Activated T-helper 1 cell treated with anti-CD3 and anti-CD28 coated beads, Interleukin-12 subunit alpha, Interleukin-12 subunit beta, Interleukin-2, Interleukin-4 antibody, amounts not matched to agents 30 ng/mL and 10 ng/mL and 1 ng/mL, durations not matched to agents 14 hours and 24 hours and 36 hours (primary cell): ENCODE measurements at places on chromosomes 7 and 10.

- no peaks in the 10 kb centered on the region for H3K36me3 ChIP-seq
- no peak overlapping the region for H3K27ac ChIP-seq
- H3K4me1 ChIP-seq: no peaks in the 10 kb centered on the region
- no peaks in the 10 kb centered on the region for H3K27me3 ChIP-seq
- no peak overlapping the region for H3K4me3 ChIP-seq
Measured at GRCh38 chr7:45863715-45864114, 9.2 kb downstream of the CCDC201 start.

GRCh38 chr7:151411551-151411950 is 1.7 kb upstream of the WDR86 start:
- no peak for DNase-seq
- H3K27ac ChIP-seq: no peak overlapping the region
- H3K36me3 ChIP-seq: peaks cover 2% of the 10 kb centered on the region
- H3K4me3 ChIP-seq: no peak overlapping the region
- H3K4me1 ChIP-seq: peaks cover 24% of the 10 kb centered on the region

GRCh38 chr7:43038254-43038653 is 74.2 kb upstream of the HECW1 start:
- H3K27ac ChIP-seq: no peak overlapping the region
- no peak for DNase-seq
- no peaks in the 10 kb centered on the region for H3K4me1 ChIP-seq
- H3K36me3 ChIP-seq: no peaks in the 10 kb centered on the region

DNA sequence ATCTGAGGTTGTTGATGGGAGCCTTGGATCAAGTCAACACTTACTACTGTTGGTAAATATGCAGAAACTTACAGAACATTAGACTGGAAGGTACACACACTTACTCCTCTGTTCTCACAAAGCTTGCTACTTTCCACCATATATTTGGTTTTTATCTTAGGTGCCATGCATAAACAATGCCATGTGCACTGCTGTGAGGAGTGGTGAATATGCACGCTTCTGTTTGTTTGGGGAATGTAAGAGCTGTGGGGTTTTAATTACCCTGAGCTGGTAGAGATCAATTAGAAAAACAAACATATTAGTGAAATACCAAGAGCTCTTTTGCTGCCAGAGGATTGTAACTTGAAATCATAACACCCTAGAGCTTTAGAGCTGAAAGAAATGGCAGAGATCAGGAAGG is 79.8 kb upstream of the ARID5B start:
- no peak for DNase-seq
- H3K4me1 ChIP-seq: no peaks in the 10 kb centered on the region
- peaks cover 4% of the 10 kb centered on the region for H3K27me3 ChIP-seq
- H3K27ac ChIP-seq: no peak overlapping the region

DNA sequence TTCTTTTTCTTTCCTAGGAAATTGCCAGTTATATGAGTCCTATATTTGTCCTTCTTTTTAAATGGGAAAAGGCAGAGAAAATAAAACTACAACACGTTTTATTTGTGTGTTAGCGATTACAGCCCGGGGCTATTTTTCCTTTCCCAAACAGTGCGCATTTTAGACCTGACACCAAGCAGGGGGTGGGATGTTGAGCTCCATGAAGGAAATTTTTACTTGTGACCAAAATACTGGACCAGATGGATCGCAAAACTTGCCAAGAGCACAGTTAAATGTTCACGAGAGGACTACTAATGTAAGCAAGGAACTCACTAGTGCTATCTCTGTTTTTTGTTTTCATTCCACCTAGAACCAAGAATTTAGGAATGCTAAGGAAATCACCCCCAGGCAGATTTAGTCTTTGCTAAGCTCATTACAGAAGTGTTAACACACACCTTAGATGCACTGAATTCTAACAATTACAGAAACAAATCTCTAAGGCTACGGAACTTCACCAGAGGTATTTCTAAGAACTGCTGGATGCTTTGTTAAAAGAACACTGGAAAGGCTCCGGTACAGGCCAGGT is 114.8 kb downstream of the JAZF1 start:
- H3K36me3 ChIP-seq: no peaks in the 10 kb centered on the region
- H3K27me3 ChIP-seq: peaks cover 9% of the 10 kb centered on the region
- no peak for DNase-seq
- no peaks in the 10 kb centered on the region for H3K4me1 ChIP-seq

DNA sequence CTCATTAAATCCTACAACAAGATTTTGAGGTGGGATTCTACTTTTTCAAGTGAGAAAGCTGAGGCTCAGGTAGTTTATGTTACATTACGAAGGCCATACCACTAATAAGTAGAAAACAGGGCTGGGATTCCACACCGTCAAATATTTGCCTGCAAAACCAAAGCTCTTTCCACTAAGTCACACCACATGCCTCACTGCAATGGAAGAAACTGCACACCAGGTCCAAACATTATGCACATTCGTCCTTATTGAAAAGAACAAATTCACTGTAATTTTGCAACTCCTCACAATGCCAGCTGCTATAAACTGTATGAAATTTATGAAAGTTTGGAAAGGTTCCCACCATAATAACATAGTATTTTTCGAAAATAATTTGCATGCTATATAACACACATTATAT is 66.5 kb downstream of the DGKB start:
- no peaks in the 10 kb centered on the region for H3K27me3 ChIP-seq
- no peak overlapping the region for H3K4me3 ChIP-seq
- no peak for DNase-seq
- no peak overlapping the region for H3K27ac ChIP-seq

- no peaks in the 10 kb centered on the region for H3K4me1 ChIP-seq
- H3K36me3 ChIP-seq: no peaks in the 10 kb centered on the region
- no peak overlapping the region for H3K27ac ChIP-seq
- H3K27me3 ChIP-seq: no peaks in the 10 kb centered on the region
Measured at GRCh38 chr7:2163600-2164555, 68.9 kb downstream of the MAD1L1 start.

GRCh38 chr7:142685877-142686508 is 63.3 kb upstream of the PRSS1 start:
- H3K27me3 ChIP-seq: peaks cover 7% of the 10 kb centered on the region
- DNase-seq: no peak
- no peak overlapping the region for H3K27ac ChIP-seq
- H3K36me3 ChIP-seq: no peaks in the 10 kb centered on the region
- H3K4me3 ChIP-seq: no peak overlapping the region

DNA sequence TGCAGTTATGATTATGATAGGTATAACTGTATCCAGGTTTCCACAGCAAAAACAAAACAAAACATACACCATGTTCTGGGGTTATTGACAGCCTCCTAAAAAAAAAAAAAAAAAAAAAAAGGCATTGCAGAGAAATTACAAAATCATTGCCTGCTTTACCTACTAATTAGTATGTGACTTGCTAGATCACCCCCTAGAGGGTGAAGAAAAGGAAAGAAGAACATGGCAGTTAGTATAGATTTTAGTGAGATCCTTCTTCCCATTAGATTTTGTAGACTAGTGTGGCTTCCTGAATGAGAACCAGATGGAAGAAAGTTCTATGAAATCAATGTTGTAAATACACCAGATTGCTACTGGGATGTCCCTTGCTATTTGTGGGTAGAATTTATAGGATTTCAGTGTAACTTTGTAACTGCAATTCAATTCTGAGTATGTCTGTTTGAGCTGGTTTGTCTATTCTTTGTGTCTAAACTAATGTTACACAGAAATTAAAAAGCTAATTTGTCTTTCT is 24.0 kb upstream of the AGBL3 start:
- no peak overlapping the region for H3K27ac ChIP-seq
- no peak overlapping the region for H3K4me3 ChIP-seq
- no peak for DNase-seq
- peaks cover 8% of the 10 kb centered on the region for H3K27me3 ChIP-seq
- H3K4me1 ChIP-seq: no peaks in the 10 kb centered on the region

- H3K36me3 ChIP-seq: peaks cover 3% of the 10 kb centered on the region
- DNase-seq: no peak
- peaks cover 36% of the 10 kb centered on the region for H3K4me1 ChIP-seq
- no peaks in the 10 kb centered on the region for H3K27me3 ChIP-seq
- no peak overlapping the region for H3K4me3 ChIP-seq
Measured at GRCh38 chr7:44894888-44895580, 9.7 kb upstream of the PURB start.

DNA sequence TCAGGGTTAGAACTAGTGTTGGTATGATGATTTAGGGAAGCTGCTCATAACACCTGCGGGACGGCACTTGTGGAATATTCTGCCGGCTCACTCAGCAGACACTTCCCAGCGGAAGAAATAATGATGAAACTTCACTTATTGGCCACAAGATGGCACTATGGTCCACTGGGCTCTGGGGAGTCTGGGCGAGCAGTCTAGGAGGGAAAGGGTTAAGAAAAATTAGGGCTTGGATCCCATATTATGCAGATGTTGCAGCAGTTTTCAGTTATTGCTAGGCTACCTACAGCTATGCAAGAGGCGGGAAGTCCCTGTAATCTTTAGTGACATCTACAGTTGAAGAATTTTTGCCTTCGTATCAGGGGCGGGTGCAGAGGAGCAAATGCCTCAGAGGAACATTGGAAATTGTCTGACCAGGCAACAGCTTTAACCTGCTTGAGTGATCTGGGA is 238.7 kb upstream of the PRSS58 start:
- H3K36me3 ChIP-seq: no peaks in the 10 kb centered on the region
- H3K27ac ChIP-seq: no peak overlapping the region
- H3K27me3 ChIP-seq: peaks cover 7% of the 10 kb centered on the region
- no peak for DNase-seq
- H3K4me3 ChIP-seq: peak overlapping the region; percentile 32
